ENCODE measurements at places on chromosomes 6 and 20.

DNA sequence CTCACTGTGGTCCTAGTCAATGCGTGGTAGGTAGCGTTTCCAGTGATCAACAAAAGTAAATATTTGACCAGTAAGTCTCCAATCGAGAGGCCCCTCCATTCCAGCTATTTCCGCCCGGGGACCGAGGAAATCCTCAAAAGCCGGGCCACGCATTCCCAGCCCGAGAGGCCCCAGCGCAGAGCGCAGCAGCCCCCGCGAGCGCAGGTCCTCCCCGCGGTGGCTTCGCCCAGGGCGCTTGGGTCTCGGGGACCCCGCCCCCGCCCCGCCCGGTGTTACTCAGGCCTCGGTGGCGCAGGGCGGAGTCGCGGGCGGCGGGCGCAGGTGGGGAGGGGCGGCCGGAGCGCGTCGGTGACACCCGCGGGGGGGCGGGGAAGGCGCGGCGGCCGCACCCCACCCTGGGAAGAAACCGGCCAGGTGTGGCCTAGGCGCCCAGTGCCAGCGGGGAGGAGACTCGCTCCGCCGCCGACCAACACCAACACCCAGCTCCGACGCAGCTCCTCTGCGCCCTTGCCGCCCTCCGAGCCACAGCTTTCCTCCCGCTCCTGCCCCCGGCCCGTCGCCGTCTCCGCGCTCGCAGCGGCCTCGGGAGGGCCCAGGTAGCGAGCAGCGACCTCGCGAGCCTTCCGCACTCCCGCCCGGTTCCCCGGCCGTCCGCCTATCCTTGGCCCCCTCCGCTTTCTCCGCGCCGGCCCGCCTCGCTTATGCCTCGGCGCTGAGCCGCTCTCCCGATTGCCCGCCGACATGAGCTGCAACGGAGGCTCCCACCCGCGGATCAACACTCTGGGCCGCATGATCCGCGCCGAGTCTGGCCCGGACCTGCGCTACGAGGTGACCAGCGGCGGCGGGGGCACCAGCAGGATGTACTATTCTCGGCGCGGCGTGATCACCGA lies at the start of gene DSP:
TSS of gene DSP (plus strand) at position 497 of the 890 bp plus-strand sequence. CDS start at position 742, 245 bp downstream.
- peak; percentile 35 for DNase-seq

GRCh38 chr6:152112491-152113261 lies 305.2 kb downstream of the ESR1 start:
- no peak for DNase-seq

GRCh38 chr6:107870381-107870780 lies 46.3 kb upstream of the SCML4 start:
- DNase-seq = no peak

- no peak for DNase-seq
These were observed 4.0 kb upstream of the TLDC2 start for GRCh38 chr20:36871640-36872570.

GRCh38 chr6:17871189-17871519 lies 116.3 kb downstream of the KIF13A start:
- peak; percentile 95 for DNase-seq

GRCh38 chr20:36754656-36755222 lies 8.8 kb upstream of the NDRG3 start:
- peak; percentile 85 for DNase-seq

GRCh38 chr6:89010825-89011224 lies 47.4 kb upstream of the RNGTT start:
- no peak for DNase-seq

DNA sequence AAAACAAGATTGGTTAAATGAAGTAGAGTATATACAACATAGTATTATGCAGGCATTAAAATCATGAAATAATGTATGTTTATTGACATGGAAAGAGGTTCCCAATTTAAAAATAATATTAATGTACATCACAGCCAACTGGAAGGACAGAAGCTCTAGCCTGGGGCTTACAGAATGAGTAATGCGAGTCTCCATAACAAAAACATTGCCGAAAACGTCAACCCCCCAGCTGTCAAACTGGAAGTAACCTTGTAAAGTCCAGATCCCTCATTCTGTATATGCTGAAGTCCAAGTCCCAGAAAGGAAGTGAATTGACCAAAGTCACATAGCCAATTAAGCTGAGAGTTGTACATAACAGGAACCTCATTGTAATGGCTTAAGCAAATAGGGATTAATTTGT lies 128.7 kb upstream of the ECI2 start:
- no peak for DNase-seq

GRCh38 chr6:12735786-12736185 lies 19.2 kb downstream of the PHACTR1 start:
- DNase-seq = no peak

GRCh38 chr6:144285798-144286502 lies 815 bp downstream of the UTRN start:
- DNase-seq = peak; percentile 56

DNA sequence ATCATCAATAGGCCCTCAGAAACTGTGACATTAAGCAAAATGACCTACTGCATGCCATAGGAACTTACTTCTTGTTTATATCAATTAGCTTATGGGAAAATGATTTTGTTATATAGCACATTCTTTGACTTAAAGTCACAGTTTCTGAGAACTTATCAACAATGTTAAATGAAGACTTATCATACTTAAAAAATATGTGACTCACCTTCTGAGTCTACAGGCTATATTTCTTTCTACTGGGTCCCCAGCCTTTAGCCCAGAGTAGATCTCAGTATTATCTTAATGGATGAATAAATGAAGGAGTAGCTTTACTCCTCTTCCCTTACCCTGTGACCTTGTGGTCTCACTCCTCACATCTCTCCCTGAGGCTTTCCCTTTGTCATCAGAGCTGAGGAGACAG lies 180.2 kb downstream of the MAFB start:
- no peak for DNase-seq

DNA sequence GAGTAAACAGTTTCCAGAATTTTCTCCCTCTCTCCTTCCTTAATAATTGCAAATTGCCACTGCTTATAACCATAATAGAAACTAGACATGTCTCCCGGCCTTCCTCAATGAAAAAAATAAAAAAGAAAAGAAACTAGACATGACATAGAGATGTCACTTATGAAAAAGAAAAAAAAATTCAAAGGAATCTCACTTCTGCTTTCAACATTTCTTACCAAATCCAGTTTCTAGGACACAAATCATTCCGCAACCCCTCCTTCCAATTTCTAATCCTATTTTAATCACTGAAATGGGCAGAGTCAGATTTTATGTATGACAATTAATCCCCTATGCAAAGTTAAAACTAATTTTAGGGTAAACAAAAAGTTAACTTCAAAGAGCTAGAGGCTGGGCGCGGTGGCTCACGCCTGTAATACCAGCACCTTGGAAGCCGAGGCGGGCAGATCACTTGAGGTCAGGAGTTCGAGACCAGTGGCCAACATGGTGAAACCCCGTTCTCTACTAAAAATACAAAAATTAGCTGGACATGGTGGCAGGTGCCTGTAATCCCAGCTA lies 40.1 kb upstream of the EEF1A1 start:
- no peak for DNase-seq

DNA sequence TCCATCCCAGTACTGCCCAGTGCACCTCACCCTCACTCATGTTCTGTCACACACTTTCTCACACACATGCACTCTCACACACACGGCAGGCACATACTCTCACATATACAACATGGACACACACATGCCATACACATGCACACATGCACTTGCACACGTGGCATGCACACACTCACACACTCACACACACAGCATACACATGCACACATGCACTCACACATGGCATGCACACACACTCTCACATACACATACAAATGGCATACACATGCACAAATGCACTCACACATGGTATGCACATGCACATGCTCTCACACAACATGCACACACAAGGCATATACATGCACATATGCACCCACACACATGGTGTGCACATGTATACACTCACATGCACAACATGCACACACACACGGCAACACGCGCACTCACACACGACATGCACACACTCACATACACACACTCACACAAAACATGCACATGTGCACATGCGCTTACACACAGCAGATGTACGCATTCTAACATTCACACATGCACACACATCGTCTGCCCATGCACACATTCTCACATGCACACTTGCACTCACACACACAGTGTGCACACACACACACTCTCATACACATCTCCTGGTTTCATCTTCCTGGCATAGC lies 131.7 kb upstream of the THBS2 start:
- DNase-seq = no peak

- DNase-seq = peak; percentile 51
These were observed 320.0 kb upstream of the FLRT3 start for GRCh38 chr20:14657266-14658005.

DNA sequence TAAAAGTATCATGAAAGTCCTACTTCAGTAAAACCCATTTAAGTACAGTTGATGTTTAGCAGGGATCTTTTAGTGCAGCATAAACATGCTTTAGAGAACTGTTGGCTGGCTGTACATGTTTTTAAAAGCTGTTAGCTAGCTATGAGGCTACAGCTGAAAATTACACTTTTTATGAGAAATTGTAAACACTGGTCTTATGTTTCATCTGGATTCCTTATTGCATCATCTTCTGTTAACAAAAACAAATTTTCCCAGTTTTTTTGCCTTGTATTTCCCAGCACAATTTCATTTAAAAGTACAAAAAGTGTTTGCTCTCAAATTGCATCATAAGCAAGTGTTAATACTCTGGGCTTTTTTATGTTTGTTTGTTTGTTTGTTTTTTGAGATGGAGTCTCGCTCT lies 18.3 kb upstream of the HLA-E start:
- no peak for DNase-seq

GRCh38 chr20:2005831-2006426 lies 12.1 kb upstream of the PDYN start:
- DNase-seq = peak; percentile 82

GRCh38 chr6:168608113-168608400 lies 167.1 kb downstream of the SMOC2 start:
- no peak for DNase-seq

DNA sequence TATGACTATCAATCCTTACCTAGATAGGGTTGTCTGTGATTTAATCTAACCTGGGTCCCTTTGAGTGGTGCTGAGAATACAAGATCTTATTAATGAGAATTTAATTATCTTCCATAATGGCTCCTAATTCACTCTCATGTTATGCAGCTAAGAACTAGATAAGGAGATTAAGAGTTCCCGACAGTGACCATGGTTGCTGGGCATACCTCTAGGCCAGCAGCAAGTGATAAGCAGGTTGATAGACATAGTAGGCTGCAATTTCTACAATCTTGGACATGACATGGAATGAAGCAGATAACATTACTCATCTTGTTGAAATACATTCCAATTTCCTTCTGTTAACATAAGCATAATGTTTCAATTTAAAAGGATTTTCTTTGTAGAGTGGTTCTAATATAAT lies 27.1 kb downstream of the SPACA1 start:
- DNase-seq = no peak

DNA sequence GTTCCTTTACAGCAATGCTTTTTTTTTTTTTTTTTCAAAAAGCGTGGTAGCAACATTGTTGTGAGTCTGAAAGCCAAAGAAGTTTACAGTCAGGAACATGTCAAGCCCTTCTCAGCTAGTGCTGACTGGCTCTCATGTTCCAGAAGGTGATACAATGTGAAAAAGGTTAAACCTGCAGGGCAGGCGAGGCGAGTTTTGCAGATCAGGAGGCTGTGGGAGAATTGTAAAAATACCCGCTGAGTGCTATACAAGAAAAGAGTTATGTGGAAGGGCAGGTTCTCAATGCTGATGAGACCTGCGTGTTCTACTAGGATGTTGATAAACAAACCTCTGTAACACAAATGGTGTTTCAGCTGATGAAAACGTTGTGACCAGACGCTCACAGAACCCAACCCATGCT lies 30.9 kb upstream of the RPP40 start:
- DNase-seq = no peak

DNA sequence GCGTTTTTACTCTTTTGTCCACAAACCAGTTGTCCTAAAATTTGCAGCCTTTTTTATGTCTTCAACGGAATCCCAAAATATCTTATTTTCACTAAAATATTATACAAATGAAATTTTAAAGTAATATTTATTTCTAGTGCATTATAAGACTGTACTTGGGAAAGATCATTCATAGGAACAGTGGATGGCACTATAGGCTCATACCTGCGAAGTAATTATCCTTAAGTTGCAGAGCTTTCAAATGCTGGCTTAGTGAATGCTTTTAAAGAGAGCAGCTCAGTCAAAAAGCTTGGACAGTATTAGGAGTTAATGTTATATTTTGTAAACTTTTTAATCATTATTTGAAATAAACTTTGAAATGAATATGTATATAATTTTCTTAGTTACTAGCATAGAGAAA lies 254.9 kb downstream of the CDKAL1 start:
- DNase-seq = peak; percentile 74

GRCh38 chr20:45788351-45788750 lies 3.3 kb downstream of the WFDC3 start:
- DNase-seq = no peak

GRCh38 chr6:152071843-152072242 lies 264.4 kb downstream of the ESR1 start:
- no peak for DNase-seq

GRCh38 chr6:139490482-139490881 lies 116.0 kb upstream of the CITED2 start:
- no peak for DNase-seq

GRCh38 chr20:40811660-40812414 lies 122.8 kb upstream of the MAFB start:
- no peak for DNase-seq

DNA sequence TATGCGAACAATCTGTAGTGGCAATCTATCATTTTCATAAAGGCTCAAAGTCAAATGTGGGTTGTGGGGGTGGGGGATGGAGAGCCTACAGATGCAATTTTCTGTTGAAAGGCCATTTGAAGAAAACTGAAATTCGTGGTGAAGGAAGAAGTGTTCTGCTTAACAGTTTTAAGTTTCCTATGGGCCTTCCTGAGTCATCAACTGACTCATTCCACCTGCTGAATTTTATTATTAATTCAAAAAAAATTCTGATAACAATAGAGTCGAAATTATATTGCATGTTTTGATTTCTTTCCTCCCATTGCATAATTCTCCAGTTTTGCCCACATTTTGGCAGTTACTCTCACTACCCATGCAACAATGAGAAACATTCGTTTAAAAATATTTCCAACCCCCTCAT lies 622.3 kb upstream of the ARID1B start:
- DNase-seq = no peak

- DNase-seq = no peak
These were observed 358.8 kb upstream of the JAG1 start for GRCh38 chr20:11032611-11033010.

GRCh38 chr6:78593898-78594667 lies 273.3 kb upstream of the IRAK1BP1 start:
- DNase-seq = no peak

GRCh38 chr20:51423810-51424209 lies 118.7 kb downstream of the NFATC2 start:
- DNase-seq = no peak

- no peak for DNase-seq
These were observed 183.2 kb upstream of the TCF21 start for GRCh38 chr6:133705731-133706130.

- DNase-seq = peak; percentile 46
These were observed 57.4 kb downstream of the CAP2 start for GRCh38 chr6:17450832-17451231.
